ENCODE measurements at places on chromosomes 11 and 22. TPM values are rescaled to one million over a fixed set of nuclear protein-coding genes. Genes with fewer than 3 reads are reported as not detected.

Gene ARHGEF17
- total RNA-seq: 140 TPM

Gene GSTP1
- 1,615 TPM for total RNA-seq

Gene C11orf58
- total RNA-seq: 103 TPM

Gene RAB30
- total RNA-seq: 8.7 TPM

Gene NRXN2
- 0.59 TPM for total RNA-seq

Gene SERPINH1
- 229 TPM for total RNA-seq

Gene CSRP3
- not detected for total RNA-seq

Gene SMIM35
- not detected for total RNA-seq

Gene LRRC10B
- total RNA-seq: 9.3 TPM

Gene KCNE3
- total RNA-seq: 14.3 TPM

Gene FBLN1
- 66.1 TPM for total RNA-seq

Gene MS4A14
- total RNA-seq: 5.8 TPM

Gene ATL3
- 75.1 TPM for total RNA-seq

Gene IGF2
- 12.7 TPM for total RNA-seq

Gene SLC16A8
- not detected for total RNA-seq

Gene OR2AG2
- 0.15 TPM for total RNA-seq

Gene ACRV1
- not detected for total RNA-seq

Gene CSF2RB
- 23.0 TPM for total RNA-seq

Gene APOA4
- total RNA-seq: not detected

Gene PYGM
- 1.2 TPM for total RNA-seq

Gene BATF2
- 6.1 TPM for total RNA-seq

Gene CAPN5
- total RNA-seq: 4.2 TPM

Gene WNT11
- 9.4 TPM for total RNA-seq

Gene ASPHD2
- 2.1 TPM for total RNA-seq

Gene OR9Q2
- not detected for total RNA-seq

Gene SELENOM
- total RNA-seq: 68.5 TPM

Gene PAX6
- total RNA-seq: not detected

Gene MYOD1
- not detected for total RNA-seq

Gene IL10RA
- 49.1 TPM for total RNA-seq

Gene FOLR3
- not detected for total RNA-seq

Gene PES1
- 56.6 TPM for total RNA-seq

Gene MMP1
- total RNA-seq: 10.7 TPM

Gene PATE4
- total RNA-seq: not detected

Gene ASCC2
- total RNA-seq: 42.3 TPM

Gene SCGB2A2
- total RNA-seq: not detected

Gene OR52E8
- not detected for total RNA-seq

Gene C1QTNF4
- total RNA-seq: 0.66 TPM

Gene RAB39A
- not detected for total RNA-seq

Gene PANX1
- 16.2 TPM for total RNA-seq

Gene NXPE1
- total RNA-seq: not detected

Gene RAG2
- not detected for total RNA-seq

Gene FXYD6
- 33.6 TPM for total RNA-seq

Gene OR8D1
- total RNA-seq: not detected

Gene FGF4
- total RNA-seq: not detected

Gene GALNT18
- 115 TPM for total RNA-seq

Gene KREMEN1
- 24.3 TPM for total RNA-seq

Gene OR6A2
- total RNA-seq: 1.0 TPM

Gene ST13
- 178 TPM for total RNA-seq

Gene OR51B2
- not detected for total RNA-seq

Gene GPR83
- total RNA-seq: 0.78 TPM
